Activated CD4-positive, alpha-beta T cell treated with anti-CD3 and anti-CD28 coated beads, Interleukin-10, Interleukin-2, amounts not matched to agents 100 ng/mL and 50 ng/mL, durations not matched to agents 16 hours and 8 hours (primary cell): ENCODE measurements at places on chromosomes 12 and 14.

GRCh38 chr12:77231501-77231918, 166.1 kb upstream of the E2F7 start:
- no peak for DNase-seq

- peak; percentile 28 for DNase-seq
These were observed at the start of gene RTN1 for GRCh38 chr14:59870277-59871165. TSS of gene RTN1 (minus strand) at chr14:59870776. CDS start at chr14:59870630, 146 bp downstream.

- DNase-seq = peak; percentile 3
These were observed 58.7 kb downstream of the TUNAR start for GRCh38 chr14:95935228-95935822.

DNA sequence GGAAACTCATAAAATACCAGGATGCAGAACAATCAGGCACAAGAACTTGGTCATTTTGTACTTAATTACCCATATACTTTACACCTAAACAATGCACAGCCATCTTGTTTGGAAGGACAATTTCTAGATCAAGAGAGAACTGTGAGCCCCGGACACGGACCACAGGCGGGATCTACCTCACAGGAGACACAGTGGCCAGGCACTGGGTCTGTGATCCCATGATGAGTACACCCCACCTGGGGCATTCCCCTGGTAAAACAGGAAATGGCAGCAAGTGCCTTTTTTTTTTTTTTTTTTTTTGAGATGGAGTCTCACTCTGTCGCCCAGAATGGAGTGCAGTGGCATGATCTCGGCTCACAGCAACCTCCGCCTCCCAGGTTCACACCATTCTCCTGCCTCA, 15.2 kb downstream of the GOLGA3 start:
- DNase-seq = no peak

GRCh38 chr12:131217024-131217586, 263.4 kb downstream of the ADGRD1 start:
- no peak for DNase-seq

DNA sequence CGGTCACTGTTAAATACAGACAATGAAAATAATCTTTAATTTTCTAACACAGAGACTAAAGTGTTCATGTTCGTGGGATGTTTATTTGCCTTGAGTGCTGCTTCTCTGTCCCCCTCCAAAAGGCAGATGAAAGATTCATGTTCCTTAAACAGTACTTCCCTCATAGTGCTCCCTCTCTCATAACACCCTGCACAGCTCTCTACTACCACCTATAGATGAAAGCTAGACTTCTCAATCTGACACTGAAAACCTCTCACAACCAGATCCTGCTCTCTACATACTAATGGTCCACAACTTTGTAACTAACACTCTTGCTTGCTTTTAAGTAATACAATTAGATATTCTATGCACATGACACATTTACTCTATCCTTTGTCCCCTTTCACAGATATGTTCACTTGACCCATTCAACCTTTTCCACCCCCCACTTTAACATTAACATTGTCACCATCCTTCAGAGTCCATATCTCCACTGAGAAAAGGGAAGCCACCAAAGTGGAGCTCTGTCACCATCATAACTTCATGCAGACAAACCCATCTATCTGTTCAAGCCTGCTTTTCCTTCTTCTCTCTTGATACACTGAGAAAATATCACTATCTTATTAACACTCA, 266.4 kb upstream of the USP15 start:
- peak; percentile 35 for DNase-seq

GRCh38 chr14:99072956-99073355, 199.0 kb downstream of the BCL11B start:
- DNase-seq = no peak
